Activated T-cell treated with anti-CD3 and anti-CD28 coated beads, Interleukin-2, amount 50 U/mL, for 72 hours (primary cell): ENCODE measurements at places on chromosomes 11 and 22. TPM values are rescaled to one million over a fixed set of nuclear protein-coding genes. Genes with fewer than 3 reads are reported as not detected.

Gene TMEM191C
- total RNA-seq: 3.0 TPM

Gene SLC22A25
- total RNA-seq: not detected

Gene RAG2
- total RNA-seq: not detected

Gene KAT5
- 86.4 TPM for total RNA-seq

Gene GCAT
- total RNA-seq: 14.9 TPM

Gene MOGAT2
- not detected for total RNA-seq

Gene SHISAL1
- total RNA-seq: not detected

Gene PLAAT2
- not detected for total RNA-seq

Gene SHANK2
- 0.28 TPM for total RNA-seq

Gene MMP10
- 1.2 TPM for total RNA-seq

Gene KREMEN1
- total RNA-seq: 0.53 TPM

Gene UPK3A
- not detected for total RNA-seq

Gene PRR5L
- 14.6 TPM for total RNA-seq

Gene MS4A1
- 1.6 TPM for total RNA-seq

Gene TPBGL
- total RNA-seq: 0.14 TPM

Gene OR6A2
- total RNA-seq: 0.07 TPM

Gene PRR33
- total RNA-seq: not detected

Gene TSPAN32
- 10.2 TPM for total RNA-seq

Gene DUSP8
- 5.1 TPM for total RNA-seq

Gene C22orf42
- total RNA-seq: not detected

Gene AIFM3
- not detected for total RNA-seq

Gene SIAE
- 8.4 TPM for total RNA-seq

Gene CASP4
- 60.6 TPM for total RNA-seq

Gene FXYD6
- 0.25 TPM for total RNA-seq

Gene XKR3
- 0.24 TPM for total RNA-seq

Gene BRSK2
- 0.84 TPM for total RNA-seq

Gene LMO1
- total RNA-seq: 0.32 TPM
